GM12892 (cell line): ENCODE measurements at places on chromosomes 3 and 15.

DNA sequence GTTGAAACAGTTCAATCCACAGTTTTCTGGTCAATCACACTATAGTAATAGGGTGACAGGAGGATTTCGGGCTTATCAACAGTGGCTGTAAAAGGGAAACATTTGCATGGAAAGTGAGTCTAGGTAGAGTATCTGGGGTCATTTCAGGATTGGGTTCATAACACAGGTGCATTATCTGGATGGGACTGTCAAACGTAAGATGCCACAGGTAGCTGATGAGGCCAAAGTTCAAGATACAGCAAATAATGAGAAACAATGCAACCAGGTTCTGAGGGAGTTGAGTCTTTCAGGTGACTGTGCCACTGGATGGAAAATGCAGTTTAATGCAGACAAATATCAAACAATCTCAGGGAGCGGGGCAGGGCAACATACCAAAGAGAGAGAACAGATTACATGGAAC is 62.2 kb downstream of the WDR76 start:
- no peak for DNase-seq

DNA sequence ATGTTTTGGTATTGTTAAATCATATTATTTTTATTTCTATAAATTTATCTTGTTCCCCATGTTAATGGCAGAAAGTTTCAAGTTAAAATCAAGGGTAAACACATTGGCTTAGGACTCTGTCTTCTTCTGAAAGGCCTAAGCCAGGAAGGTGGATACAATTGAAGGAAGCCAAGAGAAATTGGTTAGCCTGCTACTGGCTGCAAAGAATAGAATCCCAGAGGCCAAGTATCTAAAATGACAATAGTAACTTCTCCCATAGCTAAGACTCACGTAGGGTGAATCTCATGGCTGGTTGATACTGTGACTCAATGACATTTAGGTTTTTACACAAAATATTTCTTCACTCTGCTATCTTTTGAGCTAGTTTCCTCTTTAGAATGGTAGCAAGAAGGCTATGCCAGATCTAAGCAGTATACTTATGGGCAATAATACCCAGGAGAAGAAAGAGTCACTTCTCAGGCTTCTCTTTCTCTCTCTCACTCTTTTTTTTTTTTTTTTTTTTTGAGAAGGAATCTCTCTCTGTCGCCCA is 621.5 kb upstream of the TBL1XR1 start:
- DNase-seq: no peak

- DNase-seq: no peak
These were observed 168.7 kb downstream of the GREM1 start for GRCh38 chr15:32886459-32886858.

- no peak for DNase-seq
These were observed 203.5 kb upstream of the ZBTB20 start for GRCh38 chr3:115350606-115351005.

GRCh38 chr3:30222441-30222840 is 384.0 kb upstream of the TGFBR2 start:
- no peak for DNase-seq

DNA sequence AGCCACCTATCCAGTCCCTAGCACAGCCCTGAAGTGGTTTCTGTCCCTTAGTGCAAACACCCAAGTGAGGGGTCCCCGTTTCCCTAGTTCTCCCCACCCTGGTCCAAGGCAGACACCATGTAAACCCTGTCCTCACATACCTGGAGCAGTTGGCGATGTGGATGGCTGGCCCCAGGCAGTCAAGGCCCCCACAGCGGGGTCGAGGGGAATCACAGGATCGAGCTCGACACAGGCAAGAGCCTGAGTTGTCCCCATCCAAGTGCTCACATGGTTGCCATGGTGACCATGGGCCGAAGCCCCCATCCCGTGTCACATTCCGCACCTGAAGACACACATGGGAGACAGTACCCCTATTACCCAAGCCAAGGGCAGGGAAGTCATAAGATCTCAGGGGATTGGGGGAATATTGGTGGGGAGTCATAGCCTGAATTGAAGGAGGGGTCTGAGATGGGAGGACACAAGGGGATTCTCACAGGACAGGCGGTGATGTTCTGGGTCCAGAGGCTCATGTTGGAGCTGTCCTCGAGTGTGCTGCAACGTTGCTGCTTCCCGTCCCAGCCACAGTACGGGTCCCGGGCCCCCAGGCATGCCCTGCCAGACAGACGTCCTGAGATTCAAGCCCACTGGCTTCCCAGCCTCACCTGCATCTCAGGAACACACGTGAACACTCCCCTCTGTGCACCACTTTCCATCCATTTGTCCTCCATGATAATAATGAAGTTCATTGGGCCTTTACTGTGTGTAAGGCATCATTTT is 112.1 kb downstream of the SEMA5B start:
- DNase-seq: no peak

- DNase-seq: no peak
These were observed 92.3 kb downstream of the MAGI1 start for GRCh38 chr3:65946438-65946837.

DNA sequence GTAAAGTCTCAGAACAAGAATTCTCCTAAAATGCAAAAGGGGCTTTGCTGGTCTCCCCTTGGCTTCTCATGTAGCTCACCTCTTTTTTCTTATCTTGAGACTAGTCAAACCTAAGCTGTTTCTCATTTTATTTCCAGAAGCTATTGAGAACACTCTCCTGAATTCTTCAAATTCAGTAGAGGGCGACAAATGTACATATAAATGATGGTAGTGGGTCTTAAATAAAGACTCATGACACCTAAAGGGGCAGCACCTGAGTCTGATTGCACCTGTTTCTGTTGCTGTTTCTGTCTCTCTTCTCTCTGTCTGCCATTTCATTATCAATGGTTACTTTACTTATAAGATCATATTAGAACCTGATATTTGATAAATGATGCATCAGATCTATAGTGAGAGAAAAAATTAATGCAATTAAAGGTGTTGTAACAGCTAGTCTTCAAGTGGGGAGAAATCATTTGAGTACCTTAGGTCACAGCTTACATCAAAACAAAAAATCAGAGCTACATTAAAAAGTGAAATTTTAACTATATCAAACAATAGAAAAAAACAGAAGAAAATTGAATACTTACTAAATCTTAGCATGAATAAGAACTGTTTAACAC is 7.0 kb downstream of the ADIPOQ start:
- DNase-seq: no peak

- DNase-seq: no peak
These were observed 69.3 kb downstream of the ADAMTSL3 start for GRCh38 chr15:83723216-83723615.

DNA sequence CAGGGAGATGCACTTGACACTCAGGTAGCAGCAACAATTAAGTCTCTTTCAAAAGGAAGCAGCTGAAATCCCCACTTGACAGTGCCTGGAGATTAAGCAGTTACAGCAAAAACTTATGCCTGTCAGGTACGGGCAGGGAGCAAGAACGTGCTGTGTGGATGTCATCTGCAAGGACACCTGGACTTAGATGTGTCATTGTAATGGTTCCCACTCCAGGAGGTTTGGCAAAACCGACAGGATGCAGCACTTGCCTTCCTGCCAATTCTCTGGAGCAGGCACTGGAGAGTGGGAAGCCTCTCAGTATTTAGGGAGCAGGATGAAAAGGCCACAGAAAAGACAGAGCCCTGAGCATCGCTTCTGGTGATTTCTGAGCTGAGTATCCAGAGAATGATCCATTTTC is 292.4 kb downstream of the PDCD6IP start:
- no peak for DNase-seq

- no peak for DNase-seq
These were observed 58.5 kb downstream of the HRH1 start for GRCh38 chr3:11212784-11213183.

- DNase-seq: no peak
These were observed 22.2 kb downstream of the TMEM43 start for GRCh38 chr3:14147066-14147435.

- no peak for DNase-seq
These were observed 543.1 kb downstream of the TUSC7 start for GRCh38 chr3:117252651-117253050.

DNA sequence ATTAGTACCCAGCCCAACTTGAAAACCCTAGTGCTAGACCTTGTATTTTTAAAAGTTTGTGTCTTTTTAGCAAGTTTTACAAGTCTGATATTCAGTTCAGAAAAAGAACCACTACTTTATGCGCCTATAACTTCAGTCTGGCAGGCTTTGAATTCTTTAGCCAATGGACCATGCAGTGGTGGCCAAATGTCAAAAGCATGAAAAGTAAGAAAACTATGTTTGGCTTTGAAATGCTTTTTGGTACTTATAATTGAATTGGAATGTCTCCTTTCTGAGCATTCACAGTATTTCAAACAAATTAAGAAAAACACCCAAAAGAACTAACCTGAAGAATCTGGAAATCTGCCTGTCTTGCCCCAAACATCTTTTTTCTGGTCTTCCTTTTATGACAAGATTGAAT is 12.8 kb downstream of the WDR48 start:
- DNase-seq: no peak

- no peak for DNase-seq
These were observed 451.3 kb upstream of the AGTR1 start for GRCh38 chr3:148246291-148246923.
